Stimulated activated CD4-positive, alpha-beta T cell treated with anti-CD3 and anti-CD28 coated beads, TNF-alpha, amount 100 ng/mL, for 48 hours (primary cell): ENCODE measurements at places on chromosomes 2 and 18.
A peak's percentile ranks its signal among the peaks of the same experiment; 100 is the strongest.

DNA sequence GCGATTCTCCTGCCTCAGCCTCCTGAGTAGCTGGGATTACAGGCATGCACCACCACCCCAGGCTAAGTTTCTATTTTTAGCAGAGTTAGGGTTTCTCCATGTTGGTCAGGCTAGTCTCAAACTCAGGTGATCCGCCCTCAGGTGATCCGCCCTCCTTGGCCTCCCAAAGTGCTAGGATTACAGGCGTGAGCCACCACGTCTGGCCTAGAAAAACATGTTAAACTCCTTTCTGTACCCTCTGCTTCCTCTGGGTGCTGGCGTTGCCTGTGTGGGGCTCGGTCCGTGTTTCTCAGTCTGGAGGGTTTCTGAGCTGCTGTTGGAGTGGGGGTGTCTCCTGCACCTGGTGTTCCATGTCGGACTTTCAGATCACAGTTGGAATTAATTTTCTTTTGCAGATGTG, 17.9 kb downstream of the LDLRAD4 start:
- DNase-seq = no peak

DNA sequence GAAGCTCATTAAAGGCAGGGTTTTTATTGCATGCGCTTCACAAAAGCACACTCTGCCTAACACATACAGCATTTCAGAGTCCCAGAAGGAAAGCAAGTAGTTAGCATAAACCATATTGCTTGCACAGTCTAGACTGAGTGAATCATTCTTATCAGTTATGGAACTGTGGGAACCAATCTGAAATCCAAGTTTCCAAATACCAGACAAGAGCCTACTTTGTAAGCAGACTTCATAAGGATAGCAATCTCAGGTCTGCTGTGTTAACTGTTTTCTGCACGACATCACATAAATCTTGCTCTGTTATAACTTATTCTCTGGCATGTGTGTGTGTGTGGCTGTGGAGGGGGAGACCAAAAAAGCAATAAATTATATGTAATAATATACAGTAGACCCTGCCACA, 608.1 kb upstream of the REG3G start:
- no peak for DNase-seq

DNA sequence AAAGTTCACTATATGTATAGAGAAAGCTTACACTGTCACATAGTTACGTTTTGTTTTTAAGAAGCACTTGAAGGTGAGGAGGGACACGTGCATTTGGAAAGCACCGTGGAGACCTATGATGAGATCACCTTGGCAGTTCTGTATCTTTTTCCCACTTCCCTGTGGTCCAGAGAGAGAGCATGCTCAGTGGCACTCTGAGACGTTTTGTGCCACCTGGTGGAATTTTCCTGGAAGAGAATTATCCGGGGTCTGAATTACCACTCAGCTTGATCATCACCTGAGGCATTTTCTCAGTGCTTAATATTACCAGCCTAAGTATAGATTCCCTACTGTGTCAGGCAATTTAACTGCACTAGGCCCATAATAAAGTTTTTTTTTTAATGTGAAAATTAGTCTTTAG, 469.4 kb upstream of the SMIM21 start:
- no peak for DNase-seq

DNA sequence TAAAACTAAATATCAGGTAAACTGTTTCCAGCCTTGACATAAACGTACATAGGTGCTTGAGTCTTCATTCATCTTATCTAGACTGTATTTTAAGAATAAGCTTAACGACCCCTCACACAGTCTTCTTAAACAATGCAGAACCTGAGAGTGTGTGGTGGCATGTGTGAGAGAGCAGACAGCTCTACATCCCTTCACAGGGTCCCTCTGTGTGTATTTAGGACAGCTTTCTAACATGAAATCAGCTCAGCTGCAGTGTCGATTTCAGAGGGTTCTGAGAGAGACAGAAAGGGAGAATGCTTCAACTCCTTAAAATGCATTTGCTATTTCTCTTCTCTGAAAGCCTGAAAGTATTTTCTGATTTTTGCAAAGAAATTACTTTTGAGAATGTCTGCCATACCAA, 185.2 kb downstream of the GRB14 start:
- no peak for DNase-seq

DNA sequence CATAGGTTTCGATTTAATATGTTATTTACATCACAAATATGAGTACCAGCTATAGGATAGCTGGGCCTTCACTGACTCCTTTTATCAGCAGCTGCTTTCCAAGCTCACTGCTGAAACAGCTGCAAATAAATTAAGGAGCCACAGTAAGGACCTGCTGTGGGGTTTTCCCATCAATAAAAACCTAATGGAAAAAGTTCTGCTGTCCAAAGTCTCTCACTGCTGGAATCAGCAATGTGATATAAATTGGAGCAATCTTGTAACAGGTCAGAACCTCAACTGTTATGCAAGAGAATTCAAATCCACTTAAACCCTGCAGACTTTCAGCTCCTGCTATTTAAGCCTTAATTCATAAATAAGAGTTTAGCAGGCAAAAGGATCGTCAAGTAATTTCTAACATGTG, 61.3 kb downstream of the NEB start:
- DNase-seq = no peak

DNA sequence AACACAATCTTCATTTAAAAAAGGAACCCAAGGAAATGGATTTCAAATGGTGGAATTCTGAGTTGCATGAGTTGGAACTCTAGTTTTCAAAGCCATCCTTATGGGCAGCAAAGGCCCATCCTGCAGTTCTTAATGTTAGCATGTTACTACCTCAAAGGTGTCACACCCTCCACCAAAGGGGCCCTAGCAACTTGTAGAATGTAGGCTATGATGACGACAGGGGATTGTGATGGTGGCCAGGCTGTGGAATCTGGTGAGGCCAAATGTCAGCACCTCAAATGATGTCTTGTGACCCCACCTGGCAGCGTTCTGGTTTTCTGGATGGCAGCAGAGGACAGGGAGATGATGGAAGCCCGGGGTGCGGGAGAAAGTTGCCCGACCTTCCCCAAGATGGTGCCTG, at the start of gene TMEM247:
TSS of gene TMEM247 (plus strand) at position 301 of the 400 bp plus-strand sequence.
- DNase-seq = no peak

- DNase-seq = no peak
Measured at GRCh38 chr2:26654061-26654340, 12.8 kb upstream of the CIB4 start.

DNA sequence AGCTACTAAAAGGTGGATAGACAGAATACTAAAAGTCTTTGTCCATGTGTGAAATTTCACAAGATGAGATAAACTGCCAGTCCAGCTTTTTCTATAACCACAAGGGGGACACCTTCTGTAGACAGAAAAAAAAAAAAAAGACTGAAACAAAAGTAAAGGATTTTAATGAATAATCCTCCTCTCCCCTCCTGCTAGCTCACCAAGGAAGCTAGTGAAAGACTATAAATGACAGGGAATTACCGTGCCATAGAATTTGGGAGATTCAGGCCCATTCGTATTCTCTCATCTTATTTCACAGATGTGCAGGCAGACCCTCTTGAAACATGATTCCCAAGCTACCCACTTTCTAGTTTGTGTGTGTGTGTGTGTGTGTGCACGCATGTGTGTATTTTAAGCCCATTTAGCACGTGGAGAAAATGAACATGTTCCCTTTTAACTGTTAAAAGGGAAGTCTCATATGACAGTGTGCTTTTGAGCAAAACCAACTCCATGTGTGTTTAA, 36.3 kb upstream of the SLC8A1 start:
- no peak for DNase-seq

DNA sequence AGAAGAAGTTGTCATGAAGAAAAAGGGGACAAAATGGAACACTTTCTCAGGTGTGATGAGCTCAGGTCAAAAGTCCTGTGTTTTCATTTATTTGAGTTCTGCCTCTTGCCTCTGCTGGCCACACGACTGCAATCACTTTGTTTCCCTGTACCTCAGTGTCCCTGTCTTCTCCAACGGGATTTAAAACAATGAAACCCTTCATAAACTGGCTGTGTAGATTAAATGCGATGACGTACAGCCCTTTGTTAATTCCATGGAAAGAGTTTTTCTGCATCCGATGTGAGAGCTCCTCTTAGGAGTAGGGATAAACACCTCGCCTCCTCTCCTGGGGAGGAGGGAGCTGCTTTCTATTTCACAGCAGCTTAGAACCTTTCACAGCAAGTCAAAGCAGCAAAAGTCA, 51.5 kb upstream of the CNGA3 start:
- DNase-seq = no peak

- DNase-seq = no peak
Measured at GRCh38 chr2:66854298-66854697, 419.4 kb downstream of the MEIS1 start.

GRCh38 chr18:8235894-8236293, 373.3 kb upstream of the RAB12 start:
- DNase-seq = no peak

DNA sequence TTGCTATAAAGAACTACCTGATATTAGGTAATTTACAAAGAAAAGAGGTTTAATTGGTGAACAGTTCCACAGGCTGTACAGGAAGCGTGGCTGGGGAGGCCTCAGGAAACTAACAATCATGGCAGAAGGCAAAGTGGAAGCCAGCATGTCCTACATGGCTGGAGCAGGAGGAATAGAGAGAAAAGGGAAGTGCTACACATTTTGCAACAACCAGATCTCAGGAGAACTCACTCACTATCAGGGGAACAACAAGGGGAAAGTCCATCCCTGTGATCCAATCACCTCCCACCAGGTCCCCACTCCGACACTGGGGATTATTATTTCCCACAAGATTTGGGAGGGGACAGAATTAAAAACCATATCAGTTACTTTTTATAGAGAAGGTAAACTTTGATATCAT, 273.5 kb upstream of the MMADHC start:
- DNase-seq = no peak

DNA sequence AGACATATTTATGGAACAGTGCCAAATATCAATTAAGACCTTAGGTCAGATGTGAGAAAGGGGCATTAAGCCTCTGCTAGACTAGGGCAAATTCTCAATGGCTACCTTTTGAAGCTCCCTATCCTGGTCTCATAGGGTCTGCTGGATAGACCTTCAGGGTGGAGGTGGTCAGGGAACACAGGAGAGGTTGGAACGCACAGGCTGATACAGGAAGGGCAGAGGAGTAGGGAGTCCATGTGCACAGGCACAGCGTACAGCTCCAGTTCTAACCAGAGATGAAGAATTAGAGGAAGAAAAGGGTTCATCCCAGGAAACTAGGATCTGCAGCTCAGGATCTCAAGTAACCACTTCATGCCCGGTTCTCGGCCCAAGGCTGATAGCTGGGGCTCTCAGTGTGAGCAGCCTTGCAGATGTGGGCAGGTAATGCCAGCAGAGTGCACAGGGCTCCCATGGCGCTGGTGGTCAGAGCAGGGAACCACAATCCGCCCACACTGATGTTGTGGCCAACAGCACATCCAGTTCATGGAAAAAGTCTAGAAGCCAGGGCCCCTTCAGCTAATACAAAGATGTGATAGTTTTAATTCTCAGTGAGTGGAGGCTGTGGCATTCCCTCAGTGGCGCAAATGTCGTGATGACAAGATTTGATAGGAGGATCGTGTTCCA, 3.4 kb upstream of the EVA1A start:
- DNase-seq = no peak

- no peak for DNase-seq
Measured at GRCh38 chr2:236162882-236163470, 5.2 kb downstream of the GBX2 start.

GRCh38 chr2:159119652-159120257, 151.3 kb downstream of the TANC1 start:
- no peak for DNase-seq

- DNase-seq = no peak
Measured at GRCh38 chr2:162574615-162575452, 230.9 kb downstream of the GCA start.

GRCh38 chr2:239114616-239115265, 266.9 kb downstream of the TWIST2 start:
- no peak for DNase-seq

- DNase-seq = no peak
Measured at GRCh38 chr2:80971-81736, 34.8 kb upstream of the FAM110C start.

DNA sequence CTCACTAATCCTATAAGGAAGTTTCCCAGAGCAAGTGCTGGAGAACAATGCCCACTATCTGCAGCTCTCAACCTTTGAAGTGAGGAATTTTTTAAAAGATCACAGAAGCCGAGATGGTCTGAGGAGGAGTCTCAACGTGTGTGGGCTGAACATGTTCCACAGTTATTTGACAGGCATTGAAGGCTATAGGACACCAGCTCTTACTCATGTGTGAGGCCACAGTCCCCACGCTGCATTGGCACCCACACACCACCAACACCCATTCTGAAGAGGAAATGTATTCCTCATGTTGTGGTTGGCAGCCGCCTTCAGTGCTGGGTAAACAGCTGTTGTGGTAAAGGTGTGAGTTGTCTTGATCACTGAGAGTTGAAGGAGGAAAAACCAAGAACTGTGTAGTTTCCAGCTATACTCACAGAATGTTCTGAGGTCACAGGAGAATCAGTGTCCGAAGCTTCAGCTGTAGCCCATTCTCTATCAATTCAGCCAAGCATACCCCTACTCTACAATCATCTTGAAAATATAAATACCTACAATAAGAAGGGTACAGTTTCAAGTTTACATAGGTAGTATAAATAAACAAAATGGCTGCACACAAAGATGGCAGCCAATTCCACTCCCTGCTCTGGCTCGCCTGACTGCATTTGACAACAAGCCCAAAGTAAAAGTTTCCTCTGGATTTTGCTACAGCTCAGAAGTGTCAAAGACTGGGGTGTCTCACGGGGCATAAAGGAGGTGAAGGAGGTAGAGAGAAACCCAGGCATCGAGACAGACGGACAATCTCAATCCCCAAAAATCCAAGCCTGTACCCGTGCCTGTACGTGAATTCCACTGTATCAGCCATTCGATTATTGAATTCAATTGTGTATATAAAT, 12.1 kb downstream of the CD226 start:
- DNase-seq = peak; percentile 67

DNA sequence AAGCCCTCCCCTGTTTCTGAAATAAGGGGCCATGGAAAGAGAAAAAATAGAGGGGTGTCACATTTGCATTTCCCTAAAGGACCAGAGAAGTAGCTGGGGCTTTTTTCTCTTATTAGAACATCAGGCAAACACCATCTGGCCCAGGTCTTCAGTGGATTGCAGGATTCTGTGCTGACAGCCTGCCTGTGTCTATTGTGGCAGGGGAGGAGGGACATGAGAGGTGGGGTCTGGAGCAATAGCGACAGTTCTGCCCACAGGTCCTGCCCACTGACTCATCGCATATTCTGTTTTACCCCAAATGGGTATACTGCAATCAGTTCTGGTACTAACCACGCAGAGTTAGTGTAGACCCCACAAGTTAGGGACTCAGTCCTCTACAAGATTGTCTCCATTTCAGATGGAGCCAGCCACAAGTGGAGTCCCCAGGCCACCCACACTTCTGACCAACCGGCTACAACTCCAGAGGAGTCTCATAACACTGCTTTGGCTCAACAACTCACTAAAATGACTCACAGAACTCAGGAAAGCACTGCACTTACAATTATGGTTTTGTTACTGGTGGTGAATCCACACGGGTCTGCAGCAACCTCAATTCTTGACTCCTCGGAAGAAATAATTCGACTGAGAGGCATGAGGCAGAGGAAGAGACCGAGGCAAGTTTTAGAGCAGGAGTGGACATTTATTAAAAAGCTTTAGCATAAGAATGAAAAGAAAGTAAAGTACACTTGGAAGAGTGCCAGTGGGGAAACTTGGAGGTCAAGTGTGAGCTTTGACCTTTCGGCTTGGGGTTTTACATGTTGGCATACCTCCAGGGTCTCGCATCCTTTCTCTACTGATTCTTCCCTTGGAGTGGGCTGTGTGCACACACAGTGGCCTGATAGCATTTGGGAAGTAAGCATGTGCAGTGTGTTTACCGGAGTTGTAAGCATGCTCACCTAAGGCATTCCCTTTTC, 146.4 kb upstream of the SPATS2L start:
- DNase-seq = no peak

GRCh38 chr2:236816197-236817170, 246.9 kb downstream of the ACKR3 start:
- no peak for DNase-seq
